Right atrium auricular region (tissue), 2 donors: ENCODE measurements at places on chromosomes 5 and 9. TPM values are rescaled to one million over a fixed set of nuclear protein-coding genes. Genes with fewer than 3 reads are reported as not detected.

The IFNA21 gene
- not detected for total RNA-seq

The CYSRT1 gene
- total RNA-seq = 0.35 TPM

The ITK gene
- 0.33 TPM for total RNA-seq

DNA sequence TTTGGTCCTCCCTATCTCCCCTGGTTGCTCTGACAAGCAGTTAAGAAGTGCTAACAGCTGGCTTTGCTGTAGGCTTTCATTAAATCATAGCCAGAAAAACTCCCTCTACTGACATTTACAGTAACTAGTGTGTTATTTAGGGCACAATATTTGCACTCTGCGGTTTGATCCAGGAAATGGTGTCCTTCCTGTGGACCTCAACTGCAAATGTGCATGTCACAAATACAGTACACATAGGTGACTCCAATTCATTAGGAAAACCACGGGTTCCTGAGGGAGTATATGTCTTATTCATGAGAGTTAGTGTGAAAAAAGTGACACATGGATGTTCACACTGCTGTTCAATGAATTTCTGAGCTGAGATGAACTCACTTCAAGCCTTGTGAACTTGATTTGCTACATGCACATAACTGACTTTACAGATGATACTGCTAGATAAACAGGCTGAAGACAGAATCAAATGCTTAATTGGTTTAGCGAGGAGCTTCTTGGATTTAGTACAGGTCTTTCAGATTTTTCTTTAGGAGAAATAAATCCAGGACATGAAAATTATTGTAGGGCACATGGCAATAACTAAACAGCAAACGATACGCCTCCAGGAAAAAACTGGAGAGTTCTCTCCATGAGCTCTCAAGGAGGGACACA, 281.5 kb downstream of the EFNA5 start:
- no peak for DNase-seq

GRCh38 chr5:171438738-171439137, 19.3 kb downstream of the FGF18 start:
- DNase-seq = no peak

DNA sequence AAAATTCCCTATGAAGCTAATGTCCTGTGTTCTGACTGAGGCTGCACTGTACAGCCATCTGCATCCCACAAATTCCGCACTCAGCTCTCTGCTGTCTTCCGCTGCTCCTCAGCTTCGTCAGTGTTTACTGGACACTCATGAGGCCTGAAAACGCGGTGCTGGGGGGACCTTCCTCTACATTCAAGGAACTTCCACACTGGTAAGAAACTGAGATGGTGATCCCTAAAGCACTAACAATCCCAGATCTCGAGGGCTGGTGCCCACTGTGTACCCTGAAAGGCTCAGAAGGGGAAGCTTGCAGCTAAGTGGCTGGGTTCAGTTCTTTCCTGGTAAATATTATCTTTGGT, 117.9 kb downstream of the NRG2 start:
- no peak for DNase-seq

GRCh38 chr5:35788724-35789123, 68.0 kb upstream of the IL7R start:
- DNase-seq = no peak

DNA sequence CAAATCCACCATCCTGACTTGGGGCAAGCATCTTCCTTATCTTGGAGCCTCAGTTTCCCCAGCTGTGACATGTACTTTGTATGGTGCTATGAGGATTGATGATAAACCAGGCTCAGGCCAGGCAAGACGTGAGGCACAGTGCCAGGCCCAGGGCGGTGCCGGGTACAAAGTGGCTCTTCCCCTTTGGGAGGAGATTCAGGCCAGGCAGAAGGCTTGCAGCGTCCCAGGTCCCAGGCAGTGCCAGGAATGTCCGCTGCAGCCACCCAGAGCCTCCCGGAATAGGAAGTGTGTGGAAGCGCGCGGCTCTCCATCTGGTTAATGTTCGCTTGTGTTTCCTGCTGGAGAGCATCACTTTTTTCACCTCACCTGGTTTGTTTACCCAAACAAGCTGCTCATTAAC, 12.6 kb upstream of the DENND1A start:
- DNase-seq = no peak

DNA sequence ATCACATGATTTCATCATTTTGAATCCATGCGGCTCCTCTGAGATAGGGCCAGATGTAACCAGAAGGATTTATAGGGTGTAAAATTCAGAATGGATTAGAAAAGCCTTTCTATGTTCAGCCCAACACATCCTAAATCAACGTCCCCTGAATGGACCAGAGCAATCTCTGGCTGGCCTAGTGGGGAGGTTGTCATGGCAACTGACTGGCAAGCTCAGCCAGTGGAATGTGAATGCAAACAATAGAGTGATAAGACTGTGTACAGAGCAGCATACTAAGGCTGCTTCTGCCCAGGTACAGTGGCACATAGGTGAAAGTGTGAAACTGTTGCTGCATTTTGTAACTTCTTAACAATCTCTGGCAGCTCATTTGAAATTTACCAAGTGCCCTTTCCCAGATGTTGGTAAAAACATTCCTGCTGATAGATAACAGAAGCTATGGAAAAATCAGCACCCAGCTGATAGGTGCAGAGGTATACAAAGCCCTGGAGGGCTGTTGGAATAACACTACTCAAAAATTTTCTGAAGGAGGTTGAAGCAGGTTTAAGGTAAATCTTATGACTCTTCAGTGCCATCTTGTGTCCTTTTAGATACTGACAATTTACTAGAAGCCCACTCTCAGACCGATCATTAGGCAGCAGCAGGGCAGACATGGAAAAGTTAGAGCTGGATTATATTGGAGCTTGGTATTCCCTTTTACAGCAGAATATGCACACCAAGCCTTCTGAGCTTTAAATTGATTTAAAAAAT, 267.2 kb downstream of the RAB3C start:
- no peak for DNase-seq

- no peak for DNase-seq
Observed at GRCh38 chr9:36517131-36517530, 55.6 kb upstream of the MELK start.

GRCh38 chr9:121138561-121138960, 63.1 kb downstream of the RAB14 start:
- no peak for DNase-seq

DNA sequence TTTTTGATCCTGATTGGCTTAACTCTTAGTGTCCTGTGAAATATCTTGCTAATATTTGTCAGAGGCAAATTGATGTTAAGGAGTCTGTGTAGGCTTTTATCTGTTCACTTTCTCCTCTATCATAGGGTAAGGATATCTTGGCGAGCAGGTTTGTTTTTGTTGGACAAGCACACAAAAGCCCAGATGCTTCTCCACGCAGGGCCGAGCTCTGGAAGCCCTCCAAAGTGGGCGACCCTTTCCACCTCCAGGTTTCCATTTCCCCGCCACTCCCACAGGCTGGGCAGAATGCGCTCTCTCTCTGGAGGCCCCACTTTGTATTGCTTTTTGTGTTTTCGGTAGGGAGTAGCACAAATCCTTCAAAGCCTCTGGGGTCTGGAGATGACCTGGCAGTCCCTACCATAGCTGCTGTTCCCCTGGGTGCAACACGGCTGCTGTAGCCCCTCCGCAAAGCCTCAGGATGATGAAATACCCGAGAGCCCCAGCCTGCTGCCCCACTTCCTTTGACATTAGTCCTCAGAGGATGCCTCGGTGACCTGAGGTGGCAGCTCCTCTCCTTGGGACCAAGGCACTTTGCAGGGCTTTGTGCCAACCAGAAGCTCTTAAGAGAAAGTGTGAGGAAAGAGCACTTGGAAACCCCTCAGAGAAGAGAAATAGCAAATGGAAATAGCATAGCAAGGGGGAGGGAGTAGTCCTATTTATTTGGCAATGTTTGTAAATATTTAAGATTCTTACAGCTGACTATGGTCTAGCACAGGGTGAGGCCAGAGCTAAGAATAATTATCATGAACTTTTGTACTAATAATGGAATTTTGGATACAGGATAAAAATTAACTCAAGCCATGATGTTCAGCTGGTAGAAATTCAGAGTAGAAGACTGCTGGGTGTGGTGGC, 122.8 kb downstream of the ARHGEF28 start:
- DNase-seq = no peak

- DNase-seq = no peak
Observed at GRCh38 chr5:77719666-77720363, 56.3 kb downstream of the TBCA start.

DNA sequence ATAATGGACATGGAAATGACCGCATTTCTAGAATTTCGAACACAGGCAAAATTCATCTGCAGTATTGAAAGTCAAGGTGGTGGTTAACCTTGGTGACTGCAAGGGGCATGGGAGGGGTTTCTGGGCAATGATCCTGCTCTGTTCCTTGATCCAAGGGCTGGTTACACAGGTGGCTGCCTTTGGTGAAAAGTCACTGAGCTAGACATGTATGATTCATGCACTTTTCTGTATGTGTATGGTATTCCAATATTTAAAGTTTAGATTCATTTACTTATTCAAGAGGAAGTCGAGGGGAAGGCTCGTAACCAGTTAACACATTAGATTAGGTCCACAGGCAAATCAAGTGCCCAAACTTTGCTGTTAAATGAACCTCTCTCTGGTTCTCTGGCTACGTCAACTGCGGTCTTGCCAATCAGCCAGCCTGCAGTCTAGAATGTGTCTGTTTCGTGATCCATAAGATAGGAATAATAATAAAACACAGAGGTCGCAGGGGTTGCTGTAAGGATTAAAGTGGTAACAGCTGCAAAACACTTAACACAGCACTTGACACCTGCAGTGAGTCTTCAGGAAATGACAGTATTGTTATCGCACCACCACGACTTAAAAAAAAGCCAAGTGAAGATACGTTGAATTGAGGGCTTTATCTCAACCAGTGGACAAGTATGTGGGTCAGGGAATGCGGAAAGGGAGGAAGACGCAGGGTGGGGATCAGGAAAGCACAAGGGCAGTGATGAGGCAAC, 92.5 kb downstream of the TLE1 start:
- no peak for DNase-seq

GRCh38 chr5:73376618-73377170, 71.9 kb downstream of the FOXD1 start:
- no peak for DNase-seq

- no peak for DNase-seq
Observed at GRCh38 chr5:115818821-115819220, 2.4 kb upstream of the CDO1 start.

DNA sequence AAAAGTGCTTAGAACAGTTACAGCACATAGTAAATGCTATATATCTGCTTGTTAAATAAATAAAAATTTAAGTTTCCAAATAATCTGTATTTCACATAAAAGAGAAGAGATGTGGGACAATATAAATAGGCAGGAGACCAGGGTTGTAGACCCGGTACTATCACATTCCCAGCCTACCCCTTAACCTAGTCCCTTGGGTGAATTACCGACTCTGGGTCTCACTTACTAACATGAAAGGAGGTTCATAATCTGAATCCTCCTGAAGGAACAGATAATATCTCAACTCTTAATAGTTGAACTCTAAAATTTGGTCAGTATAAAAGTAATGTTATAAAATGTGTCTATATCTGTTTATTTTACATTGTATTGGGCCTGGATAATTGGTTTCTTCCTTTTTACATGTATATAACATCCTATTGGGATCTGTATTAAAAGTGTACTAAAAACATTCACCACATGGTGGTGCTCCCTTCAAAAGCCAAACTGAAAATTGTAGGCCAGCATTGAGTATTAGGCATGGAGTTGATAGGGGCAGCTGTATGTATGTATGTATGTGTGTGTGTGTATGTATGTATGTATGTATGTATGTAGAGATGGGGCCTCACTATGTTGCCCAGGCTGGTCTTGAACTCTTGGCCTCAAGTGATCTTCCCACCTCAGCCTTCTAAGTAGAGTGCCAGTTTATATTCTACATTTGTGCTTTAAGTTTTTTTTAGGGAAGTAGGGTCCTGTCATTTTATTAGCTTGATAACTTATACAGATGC, 64.2 kb upstream of the ABL1 start:
- no peak for DNase-seq

DNA sequence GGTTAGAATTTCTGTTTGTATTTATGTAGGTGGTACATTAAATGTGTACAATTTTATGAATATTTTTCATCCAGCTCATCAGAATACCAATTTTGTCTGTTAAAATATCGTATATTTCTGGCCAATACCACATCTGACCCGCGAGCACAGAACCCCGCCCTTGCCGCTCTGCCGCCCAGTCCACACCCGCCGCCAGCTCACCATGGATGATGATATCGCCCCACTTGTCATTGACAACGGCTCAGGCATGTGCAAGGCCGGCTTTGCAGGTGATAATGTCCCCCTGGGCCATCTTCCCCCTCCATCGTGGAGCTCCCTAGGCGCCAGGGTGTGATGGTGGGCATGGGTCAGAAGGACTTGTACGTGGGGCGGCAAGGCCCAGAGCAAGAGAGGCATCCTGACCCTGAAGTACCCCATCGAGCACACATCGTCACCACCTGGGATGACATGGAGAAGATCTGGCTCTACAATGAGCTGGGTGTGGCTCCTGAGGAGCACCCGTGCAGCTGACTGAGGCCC, 153.2 kb downstream of the CAVIN4 start:
- DNase-seq = no peak

- no peak for DNase-seq
Observed at GRCh38 chr5:10756549-10756948, 4.5 kb downstream of the DAP start.

DNA sequence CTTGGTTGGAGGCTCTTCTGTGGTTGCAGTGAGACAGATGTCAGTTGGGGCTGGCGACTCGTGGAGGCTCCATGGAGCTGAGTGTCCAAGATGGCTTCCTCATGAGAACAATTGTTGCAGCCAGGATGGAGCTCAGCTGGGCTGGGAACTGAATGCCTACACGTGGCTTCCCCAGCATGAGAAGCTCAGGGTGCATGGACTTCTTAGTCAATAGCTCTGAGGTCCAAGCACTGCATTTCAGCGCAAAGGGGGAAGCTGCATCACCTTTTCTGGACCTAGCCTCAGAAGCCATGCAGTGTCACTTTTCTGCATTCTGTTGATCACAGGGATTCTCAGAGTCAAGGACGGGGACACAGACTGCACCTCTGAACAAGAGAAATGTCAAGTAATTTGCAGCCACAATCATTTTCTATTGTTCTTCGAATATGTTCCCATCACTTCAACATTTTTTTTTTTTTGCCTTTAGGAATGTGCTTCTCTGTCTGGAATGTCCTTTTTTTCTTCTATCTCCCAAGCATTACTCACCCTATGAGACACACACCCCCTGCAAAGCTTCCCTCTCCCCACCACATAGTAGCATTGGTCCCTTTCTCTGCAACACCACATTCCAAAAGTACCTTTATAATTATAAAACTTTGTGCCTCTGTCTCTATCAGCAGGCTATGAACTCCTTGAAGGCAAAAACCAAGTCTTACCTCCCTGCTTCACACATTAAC, 57.5 kb upstream of the STK32A start:
- DNase-seq = no peak

DNA sequence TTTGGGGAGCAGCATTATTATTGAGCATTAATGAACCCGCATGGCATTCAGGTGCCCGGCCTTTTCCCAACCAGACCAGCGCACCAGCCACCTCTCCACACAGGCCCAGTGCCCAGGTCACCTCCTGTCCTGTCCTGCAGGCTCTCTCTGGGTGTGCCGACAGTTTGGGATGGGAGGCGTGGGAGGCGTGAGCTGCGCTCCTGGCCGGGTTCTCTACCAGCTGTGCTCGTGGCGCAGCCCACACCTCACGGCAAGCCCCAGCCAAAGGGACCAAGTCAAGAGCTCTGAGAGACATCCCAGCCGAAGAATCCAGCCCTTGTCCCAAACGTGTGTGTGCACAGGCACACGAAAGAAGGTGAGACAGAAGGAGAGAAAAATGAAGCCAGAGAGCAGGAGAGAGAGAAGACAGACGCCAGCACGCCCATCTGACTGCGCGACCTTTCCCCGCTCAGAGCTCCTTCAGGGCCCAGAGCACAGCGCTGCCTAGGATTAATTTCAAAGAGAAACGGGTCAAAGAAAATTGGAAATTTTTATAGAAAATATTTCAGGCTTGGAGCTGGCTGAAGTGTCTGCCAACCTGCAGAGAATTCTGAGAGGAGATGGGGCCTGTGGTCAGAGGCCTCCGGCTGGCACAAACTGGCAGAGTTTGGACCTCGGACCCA, 81.7 kb downstream of the ADAMTS2 start:
- DNase-seq = no peak
